ENCODE measurements at places on chromosomes 7 and 10.

DNA sequence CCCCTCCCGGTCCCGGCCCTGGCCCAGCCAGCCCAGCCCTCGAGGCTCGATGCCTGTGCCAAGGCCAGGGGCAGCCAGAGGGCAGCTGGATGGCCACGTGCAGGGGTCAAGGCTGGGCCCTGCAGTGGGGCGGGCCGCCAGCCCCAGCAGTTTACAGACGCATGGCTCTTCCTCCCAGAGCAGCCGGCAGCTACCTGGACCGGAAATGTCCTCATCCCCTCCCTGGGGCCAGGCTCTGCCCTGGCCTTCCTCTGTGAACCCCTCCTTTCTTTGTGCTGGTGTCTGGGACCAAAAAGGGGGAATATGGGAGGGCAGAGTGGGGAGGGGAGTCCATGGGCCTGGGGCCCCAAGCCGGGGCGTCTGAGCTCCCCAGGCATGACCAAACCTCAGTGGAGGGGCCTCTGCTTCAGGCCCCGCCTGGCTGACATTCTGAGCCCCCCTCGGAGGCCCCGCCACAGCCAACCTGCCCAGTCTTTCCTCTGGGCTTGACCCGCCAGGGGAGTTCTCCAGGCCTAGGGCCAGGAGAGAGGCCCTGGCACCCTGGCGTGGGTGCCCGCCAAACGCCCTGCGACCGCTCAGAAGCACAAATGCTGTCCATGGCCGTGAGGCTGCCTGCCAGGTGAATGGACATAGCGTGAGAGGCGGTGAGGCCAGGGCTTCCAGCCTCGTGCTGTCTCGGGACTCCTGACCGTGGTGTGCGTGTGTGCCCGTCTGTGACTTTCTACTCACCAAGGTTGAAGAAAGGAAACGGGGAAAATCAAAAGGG is 24.7 kb upstream of the AMZ1 start:
- DNase-seq, result no peak

DNA sequence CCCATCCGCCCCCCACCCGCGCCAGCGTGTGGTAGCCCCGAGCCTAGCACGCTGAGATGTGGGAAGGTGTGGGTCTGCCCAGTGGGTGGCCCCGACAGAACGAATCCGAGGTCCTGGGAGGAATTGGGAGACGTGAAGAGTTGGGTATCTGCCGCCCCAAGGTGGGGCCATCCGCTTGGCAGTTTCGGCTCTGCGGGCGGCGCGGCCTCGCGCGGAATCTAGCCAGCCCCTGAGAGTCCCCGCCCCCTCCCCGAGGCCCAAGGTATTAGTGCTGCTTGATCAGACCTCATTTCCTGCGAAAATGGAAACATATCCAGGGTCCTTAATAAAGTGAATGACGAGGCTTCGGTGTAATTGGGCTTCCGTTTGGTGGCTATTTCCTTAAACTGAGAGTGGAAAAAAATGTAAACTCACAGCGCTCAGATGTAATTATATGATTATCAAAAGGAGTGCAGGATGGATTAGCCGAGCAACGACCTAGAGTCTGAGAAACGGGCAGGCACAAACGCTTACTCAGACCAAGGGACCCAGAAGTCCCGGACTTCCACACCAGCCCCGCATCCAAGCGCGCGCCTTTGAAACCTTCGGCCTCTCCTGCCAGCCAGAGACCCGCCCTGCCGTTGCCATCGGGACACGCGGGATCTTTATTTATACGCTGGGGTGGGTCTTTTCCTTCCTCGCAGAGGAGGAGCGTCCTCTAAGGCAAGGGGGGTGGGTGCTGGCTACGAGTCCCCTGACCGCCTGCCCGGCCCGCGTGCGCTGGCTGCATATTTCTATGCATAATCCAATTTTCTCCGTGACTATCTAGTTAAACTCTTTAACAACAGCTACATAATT is 12.8 kb downstream of the LBX1 start:
- DNase-seq, result no peak

- no peak for DNase-seq
Measured at GRCh38 chr10:133474027-133474426, 20.3 kb downstream of the SCART1 start.

DNA sequence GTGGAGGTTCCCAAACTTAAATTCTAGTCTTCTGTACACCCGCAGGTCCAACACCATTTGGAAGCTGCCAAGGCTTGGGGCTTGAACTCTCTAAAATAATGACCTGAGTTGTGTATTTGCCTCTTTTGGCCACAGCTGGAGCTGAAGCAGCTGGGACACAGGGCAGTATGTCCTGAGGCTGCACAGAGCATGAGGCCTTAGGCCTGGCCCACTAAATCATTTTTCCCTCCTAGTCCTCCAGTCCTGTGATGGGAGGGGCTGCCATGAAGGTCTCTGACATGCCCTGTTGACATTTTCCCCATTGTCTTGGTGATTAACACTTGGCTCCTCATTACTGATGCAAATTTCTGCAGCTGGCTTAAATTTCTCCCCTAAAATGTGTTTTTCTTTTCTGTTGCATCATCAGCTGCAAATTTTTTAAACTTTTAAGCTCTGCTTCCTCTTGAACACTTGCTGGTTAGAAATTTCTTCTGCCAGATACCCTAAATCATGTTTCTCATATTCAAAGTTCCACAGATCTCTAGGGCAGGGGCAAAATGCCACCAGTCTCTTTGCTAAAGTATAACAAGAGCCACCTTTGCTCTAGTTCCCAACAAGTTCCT is 43.6 kb upstream of the WNT16 start:
- no peak for DNase-seq

DNA sequence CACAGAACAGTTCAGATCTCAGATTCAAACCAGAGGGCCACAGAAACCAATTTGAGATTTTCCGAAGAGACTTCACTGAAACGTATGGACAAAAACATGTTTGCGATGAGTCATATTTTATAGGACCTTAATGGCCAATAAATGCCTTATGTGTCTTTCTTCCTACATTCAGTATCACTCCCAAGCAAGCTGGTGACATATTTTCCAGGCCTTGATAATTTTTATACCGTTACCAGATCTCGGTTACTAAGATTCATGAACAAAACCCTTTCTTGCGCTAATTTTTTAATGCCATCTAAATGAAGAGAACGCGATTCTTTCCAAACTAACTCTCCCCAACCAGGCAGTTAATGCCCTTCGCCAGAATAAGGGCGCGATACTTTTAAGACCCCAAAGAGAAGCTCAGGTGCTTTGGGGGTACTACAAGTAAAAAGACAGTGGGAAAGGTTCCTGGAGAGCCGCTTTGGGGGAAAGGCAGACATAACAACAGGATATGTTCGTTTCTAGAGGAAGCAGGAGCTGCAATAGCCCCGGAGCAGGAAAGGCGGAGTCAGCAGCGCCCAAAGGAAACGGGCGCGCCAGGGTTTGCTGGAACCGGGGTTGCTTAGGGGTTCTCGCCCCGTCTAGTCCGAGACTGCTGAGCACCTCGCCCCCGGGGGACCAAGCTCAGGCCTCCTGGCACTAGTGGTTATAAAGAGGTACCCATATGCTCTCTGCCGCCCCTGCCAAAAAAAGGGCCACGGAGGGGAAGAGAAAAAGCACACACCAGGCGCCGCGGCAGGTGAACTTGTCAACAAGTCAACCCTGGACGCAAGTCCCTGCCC is 884 bp downstream of the ICA1 start:
- DNase-seq, result peak; percentile 36

- DNase-seq, result no peak
Measured at GRCh38 chr10:98294270-98294627, 26.3 kb upstream of the LOXL4 start.

GRCh38 chr10:69801434-69802315 is at the start of gene COL13A1:
Gene COL13A1 (plus strand): TSS chr10:69801906. CDS start chr10:69802424, 518 bp downstream.
- DNase-seq, result no peak

- no peak for DNase-seq
Measured at GRCh38 chr7:99127636-99128035, 16.3 kb downstream of the SMURF1 start.

- DNase-seq, result no peak
Measured at GRCh38 chr7:30510124-30511075, 5.8 kb upstream of the GGCT start.

DNA sequence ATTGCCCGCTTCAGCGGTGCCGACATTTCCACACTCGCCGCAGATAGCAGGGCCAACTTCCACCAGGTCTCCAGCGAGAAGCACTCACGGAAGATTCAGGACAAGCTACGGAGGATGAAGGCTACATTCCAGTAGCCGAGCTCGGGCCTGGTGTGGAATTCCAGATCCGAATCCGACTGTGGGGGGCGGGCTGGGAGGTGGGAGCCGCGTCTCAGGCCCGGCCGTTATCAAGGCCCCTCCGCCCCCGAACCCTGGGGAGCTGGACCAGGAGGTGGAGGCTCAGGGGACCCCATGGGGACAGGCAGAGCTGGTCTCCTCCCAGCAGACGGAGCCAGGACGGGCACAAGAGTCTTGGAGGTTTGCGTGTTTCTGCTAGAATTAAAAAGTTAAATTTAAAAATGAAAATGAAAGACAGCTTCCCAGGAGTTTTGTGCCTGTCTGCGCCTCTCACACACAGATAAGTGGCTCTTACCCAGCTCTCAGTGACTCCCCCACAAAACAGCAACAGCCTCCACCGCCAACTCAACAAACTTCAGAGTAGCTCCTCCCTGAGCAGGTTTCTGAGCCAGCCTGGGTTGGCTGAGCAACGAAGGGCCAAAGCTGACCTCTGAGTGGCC is 5.2 kb upstream of the UTF1 start:
- DNase-seq, result peak; percentile 19

DNA sequence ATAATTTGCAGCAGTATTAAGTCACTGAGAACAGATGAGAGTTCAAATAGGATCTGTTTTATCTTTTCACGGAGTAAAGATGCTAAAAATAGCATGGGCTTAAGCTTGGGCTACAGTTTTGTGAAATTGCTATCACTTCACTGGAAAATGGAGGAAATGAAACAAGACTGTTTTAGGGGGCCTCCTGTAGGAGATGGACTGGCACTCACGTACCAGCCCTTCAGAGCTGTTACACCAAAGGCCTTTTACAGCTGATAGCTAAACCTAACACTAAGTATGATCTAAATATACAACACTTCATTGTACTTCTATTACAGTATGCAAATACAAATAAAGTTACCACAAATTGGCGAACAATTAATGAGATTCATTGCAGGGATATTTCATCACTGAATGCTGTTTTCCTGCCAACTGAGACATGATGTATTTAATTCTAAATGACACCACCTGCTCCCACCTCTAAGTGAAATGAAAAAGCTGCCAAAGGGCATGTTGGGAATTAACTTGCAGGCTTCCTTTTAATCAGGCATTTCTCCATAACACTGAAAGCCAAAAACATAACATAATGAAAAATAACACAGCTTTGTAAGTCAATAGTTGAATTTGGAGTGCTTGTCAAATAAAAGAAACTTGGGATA is 304.5 kb upstream of the LRRN3 start:
- DNase-seq, result no peak

GRCh38 chr10:77669892-77670291 is 32.3 kb upstream of the KCNMA1 start:
- no peak for DNase-seq

DNA sequence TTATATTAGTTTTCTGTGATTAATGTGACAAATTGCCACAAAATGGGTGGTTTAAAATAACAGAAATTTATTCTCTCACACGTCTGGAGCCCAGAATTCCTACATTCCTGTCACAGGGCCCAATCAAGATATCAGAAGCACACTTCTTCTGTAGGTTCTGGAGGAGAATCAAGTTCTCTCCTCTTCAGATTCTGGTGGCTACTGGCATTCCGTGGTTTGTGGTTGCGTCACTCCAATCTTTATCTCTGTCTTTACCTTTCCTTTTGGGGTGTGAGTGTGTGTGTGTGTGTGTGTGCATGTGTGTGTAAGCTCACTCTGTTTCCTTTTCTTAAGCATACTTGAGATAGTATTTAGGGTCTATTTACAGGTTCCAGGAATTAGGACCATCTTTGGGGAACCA is 115.5 kb upstream of the DKK1 start:
- DNase-seq, result no peak

- no peak for DNase-seq
Measured at GRCh38 chr10:21791276-21791675, 212.3 kb downstream of the DNAJC1 start.

GRCh38 chr7:32574626-32575025 is 79.3 kb downstream of the AVL9 start:
- DNase-seq, result no peak

DNA sequence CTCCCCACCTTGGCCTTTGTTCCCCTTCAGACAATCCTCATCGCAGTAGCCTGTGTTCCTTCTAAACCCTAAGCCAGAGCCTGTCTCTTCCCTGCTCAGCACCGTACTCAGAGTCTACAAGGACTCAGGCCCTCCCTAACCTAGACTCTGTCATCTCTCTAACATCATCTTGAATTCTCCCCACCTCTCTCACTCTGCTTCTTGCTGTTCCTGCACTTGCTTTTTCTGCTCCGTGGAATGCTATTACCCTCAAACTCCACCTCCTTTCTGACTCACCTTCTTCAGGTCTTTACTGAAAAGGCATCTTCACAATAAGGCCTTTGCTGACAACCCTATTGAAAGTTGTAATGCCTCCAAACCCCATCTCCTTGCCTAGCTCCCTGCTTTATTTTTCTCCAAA is 141.0 kb downstream of the DKK1 start:
- no peak for DNase-seq
